Amygdala (tissue), 56 donors: ENCODE measurements at places on chromosomes 12 and 14.

GRCh38 chr14:89504602-89505313 is 87.7 kb upstream of the FOXN3 start:
- DNase-seq: no peak

DNA sequence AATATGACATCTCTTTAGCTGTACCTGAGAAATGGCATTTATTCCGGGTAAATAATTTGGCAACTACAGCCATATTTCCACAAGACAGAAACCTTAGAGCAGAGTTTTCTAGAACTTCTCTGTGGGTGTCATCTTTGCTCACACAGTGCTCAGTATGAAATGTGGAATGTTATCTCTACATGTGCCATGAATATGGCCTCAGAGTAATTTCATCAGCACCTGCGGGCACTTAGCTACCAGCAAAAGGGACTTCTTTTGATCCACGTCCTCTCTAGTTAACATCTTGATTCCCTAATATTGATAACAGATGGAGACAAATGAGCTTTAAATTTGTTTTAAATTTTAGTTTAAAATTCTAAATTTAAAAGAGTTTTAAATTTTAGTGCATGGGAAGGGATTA is 2.9 kb upstream of the ATG14 start:
- DNase-seq: no peak

DNA sequence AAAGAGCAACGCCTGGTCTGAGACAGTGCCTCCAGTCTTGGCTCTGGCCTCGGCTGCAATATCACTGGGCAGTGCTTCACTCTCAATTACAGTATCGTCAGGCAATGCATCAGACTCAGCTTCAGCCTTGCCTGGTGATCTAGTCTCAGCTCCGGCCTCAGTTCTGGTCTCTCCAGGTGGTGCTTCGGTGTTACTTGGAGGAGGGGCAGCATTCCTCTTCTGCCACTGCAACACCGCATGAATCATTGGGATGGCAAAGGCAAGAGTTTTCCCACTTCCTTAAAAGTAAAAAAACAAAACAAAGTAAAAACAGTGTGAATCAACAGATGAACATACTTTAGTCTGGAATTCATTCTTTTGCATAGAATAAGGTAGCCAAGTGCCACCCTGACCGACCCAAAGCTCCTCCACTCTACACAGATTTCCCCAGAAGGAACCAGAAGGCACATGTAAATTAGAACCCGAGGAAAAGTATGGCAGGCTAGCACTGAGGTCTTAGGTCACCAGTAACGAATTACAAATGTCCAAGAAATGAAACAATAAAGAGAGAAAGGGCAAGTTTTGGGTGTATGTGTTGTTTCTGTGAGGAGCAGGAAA is 18.6 kb downstream of the DDX24 start:
- DNase-seq: no peak

DNA sequence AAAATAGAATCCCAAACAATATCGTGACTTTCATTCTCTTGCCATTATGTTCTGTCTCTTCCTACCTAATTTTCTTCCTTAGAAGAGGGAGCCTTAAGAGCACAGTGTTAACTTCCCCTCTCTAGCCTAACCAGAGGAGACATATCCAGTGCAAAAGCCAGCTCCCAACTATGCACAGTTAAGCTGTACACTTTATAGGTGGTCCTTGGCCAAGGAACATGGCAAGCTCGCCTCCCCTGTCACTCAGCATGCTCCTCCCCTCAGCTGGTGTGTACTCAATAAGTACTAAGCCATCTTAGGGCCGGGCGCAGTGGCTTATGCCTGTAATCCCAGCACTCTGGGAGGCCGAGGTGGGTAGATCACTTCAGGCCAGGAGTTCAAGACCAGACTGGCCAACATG is 255.1 kb upstream of the TMPO start:
- no peak for DNase-seq
